ENCODE measurements at places on chromosomes 16 and 17. TPM values are rescaled to one million over a fixed set of nuclear protein-coding genes. Genes with fewer than 3 reads are reported as not detected.

DNA sequence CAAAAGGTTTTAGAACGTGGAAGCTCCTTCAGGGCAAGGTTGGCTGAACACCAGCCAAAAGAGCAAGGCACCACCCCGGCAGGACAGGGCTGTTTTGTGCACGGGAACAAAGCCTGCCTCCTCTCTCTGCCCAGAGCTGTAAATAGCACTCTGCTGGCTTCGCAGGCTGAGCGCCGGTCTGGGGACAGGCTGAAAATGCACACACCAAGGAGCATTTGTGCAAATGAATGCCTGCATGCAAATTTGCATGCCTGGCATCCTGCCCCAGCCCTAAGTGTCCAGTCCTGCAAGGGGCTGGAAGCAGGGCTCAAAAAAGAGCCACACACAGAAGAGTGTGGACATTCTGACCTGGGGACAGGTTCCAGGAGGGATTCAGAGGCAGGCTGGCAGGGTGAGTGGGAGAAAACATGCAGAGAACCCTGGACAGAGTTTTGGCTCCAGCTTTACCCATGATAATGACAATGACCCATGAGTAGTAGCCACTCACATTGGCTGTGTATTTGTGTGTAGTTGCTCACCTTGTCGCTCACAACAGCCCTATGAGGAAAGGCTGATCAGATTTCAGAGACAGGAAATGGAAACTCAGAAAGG lies 11.7 kb downstream of the ABAT start:
- no peaks in the 10 kb centered on the region for H3K4me1 ChIP-seq
- DNase-seq: no peak

GRCh38 chr17:143785-144281 lies 6.5 kb downstream of the SCGB1C2 start:
- DNase-seq: peak; percentile 96
- H3K4me3 ChIP-seq: no peak overlapping the region
- H3K27me3 ChIP-seq: no peaks in the 10 kb centered on the region

GRCh38 chr16:84844049-84844350 lies 24.2 kb downstream of the CRISPLD2 start:
- no peaks in the 10 kb centered on the region for H3K36me3 ChIP-seq
- no peaks in the 10 kb centered on the region for H3K27me3 ChIP-seq
- peaks cover 13% of the 10 kb centered on the region for H3K4me1 ChIP-seq
- H3K27ac ChIP-seq: no peak overlapping the region
- DNase-seq: no peak
- H3K4me3 ChIP-seq: peak overlapping the region; percentile 43

- no peaks in the 10 kb centered on the region for H3K27me3 ChIP-seq
- H3K36me3 ChIP-seq: no peaks in the 10 kb centered on the region
- no peak for DNase-seq
- no peak overlapping the region for H3K4me3 ChIP-seq
Measured at GRCh38 chr17:49946208-49946607, 22.8 kb upstream of the DLX4 start.

- no peaks in the 10 kb centered on the region for H3K36me3 ChIP-seq
- no peaks in the 10 kb centered on the region for H3K27me3 ChIP-seq
- no peaks in the 10 kb centered on the region for H3K4me1 ChIP-seq
- H3K4me3 ChIP-seq: no peak overlapping the region
- H3K27ac ChIP-seq: no peak overlapping the region
Measured at GRCh38 chr16:55876854-55877253, 1.7 kb upstream of the CES5A start.

HOXB4 gene
- total RNA-seq: not detected

- H3K27me3 ChIP-seq: no peaks in the 10 kb centered on the region
- no peak overlapping the region for H3K4me3 ChIP-seq
- H3K27ac ChIP-seq: no peak overlapping the region
Measured at GRCh38 chr16:10840703-10841102, 22.1 kb upstream of the TVP23A start.

GRCh38 chr17:82388922-82389283 lies 17.3 kb downstream of the UTS2R start:
- peaks cover 9% of the 10 kb centered on the region for H3K36me3 ChIP-seq
- no peaks in the 10 kb centered on the region for H3K4me1 ChIP-seq
- DNase-seq: no peak
- H3K27me3 ChIP-seq: no peaks in the 10 kb centered on the region

GRCh38 chr17:20122254-20122879 lies 113.2 kb downstream of the SPECC1 start:
- no peaks in the 10 kb centered on the region for H3K4me1 ChIP-seq
- no peak for DNase-seq
- H3K27me3 ChIP-seq: no peaks in the 10 kb centered on the region
- H3K27ac ChIP-seq: no peak overlapping the region

NUP85 gene
- 136 TPM for total RNA-seq

GRCh38 chr16:14086477-14086876 lies 15.4 kb downstream of the MRTFB start:
- no peak overlapping the region for H3K27ac ChIP-seq
- no peak overlapping the region for H3K4me3 ChIP-seq
- H3K4me1 ChIP-seq: no peaks in the 10 kb centered on the region
- peaks cover 14% of the 10 kb centered on the region for H3K36me3 ChIP-seq

ICAM2 gene
- 0.35 TPM for total RNA-seq

GRCh38 chr17:2279707-2280106 lies 23.9 kb downstream of the SMG6 start:
- no peak overlapping the region for H3K4me3 ChIP-seq
- no peak overlapping the region for H3K27ac ChIP-seq
- H3K27me3 ChIP-seq: no peaks in the 10 kb centered on the region
- H3K36me3 ChIP-seq: peaks cover 20% of the 10 kb centered on the region

SGCA gene
- 0.24 TPM for total RNA-seq

CES3 gene
- 3.7 TPM for total RNA-seq

PDE6G gene
- 5.7 TPM for total RNA-seq

GRCh38 chr16:53768593-53768992 lies 64.6 kb downstream of the FTO start:
- no peak for DNase-seq
- no peaks in the 10 kb centered on the region for H3K36me3 ChIP-seq
- H3K27me3 ChIP-seq: no peaks in the 10 kb centered on the region
- H3K27ac ChIP-seq: no peak overlapping the region
- no peaks in the 10 kb centered on the region for H3K4me1 ChIP-seq

SLC6A2 gene
- total RNA-seq: not detected

DNA sequence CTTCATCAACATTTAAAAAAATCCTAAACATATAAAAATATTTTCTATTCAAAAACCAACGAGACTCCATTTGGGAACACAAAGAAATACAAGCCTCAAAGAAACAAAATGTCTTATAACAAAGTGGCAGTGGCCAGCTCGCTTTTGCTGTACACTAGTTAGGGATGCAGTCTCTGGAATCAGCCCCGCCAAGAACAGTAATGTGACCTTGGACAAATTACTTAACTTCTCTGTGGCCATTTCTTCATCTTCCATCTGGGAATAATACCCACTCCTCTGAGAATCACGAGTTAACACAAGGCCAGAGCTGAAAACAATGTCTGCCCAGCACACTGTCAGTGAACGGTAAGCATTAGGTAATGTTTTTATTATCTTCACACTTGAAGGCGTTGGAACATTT lies 5.6 kb downstream of the STAT5B start:
- H3K4me1 ChIP-seq: peaks cover 9% of the 10 kb centered on the region
- DNase-seq: no peak
- no peak overlapping the region for H3K4me3 ChIP-seq
- H3K27me3 ChIP-seq: no peaks in the 10 kb centered on the region
- no peaks in the 10 kb centered on the region for H3K36me3 ChIP-seq

DNA sequence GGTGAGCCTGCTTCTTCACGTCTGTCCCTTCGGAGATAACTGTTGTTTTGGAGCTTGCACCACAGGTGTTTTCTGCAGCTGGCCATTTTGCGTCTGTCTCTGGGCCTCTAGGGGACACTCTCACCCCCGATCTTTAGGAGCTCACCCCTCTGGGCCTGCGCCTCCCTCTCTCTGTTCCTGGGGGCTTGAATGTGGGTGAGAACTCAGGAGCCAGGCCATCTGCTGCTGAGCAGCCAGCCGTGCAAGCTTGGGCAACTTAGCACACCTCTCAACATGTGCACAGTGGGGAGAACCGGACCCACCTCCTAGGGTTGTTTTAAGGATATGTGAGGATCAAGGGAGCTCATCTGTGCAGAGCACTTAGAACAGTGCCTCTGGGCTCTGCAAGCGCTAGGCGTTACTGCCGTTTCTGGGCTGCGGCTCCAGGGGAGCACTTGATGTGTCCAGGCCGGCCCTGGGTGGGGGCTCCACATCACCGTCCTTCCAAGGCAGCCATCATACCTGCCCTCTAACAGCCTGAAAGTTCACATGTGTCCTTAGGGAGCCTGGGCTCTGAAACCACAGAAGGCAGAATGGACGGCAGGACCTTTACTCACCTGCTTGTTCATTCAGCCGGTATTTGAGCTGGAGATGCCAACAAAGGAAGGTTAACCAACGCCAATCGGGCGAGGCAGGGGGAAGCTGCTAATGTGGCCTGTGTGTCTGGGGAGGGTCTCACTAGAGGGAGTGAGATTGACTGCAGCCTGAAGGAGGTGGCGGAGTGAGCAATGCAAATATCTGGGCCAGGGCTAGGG lies 66.3 kb downstream of the MRC2 start:
- no peaks in the 10 kb centered on the region for H3K4me1 ChIP-seq
- H3K4me3 ChIP-seq: no peak overlapping the region
- H3K27ac ChIP-seq: no peak overlapping the region
- peak; percentile 36 for DNase-seq
- no peaks in the 10 kb centered on the region for H3K27me3 ChIP-seq
- H3K36me3 ChIP-seq: no peaks in the 10 kb centered on the region

IL21R gene
- total RNA-seq: 0.07 TPM

ZNF629 gene
- total RNA-seq: 20.0 TPM

GRCh38 chr16:49542391-49542891 lies 168.8 kb downstream of the C16orf78 start:
- no peak for DNase-seq
- no peaks in the 10 kb centered on the region for H3K27me3 ChIP-seq
- no peaks in the 10 kb centered on the region for H3K36me3 ChIP-seq
- no peak overlapping the region for H3K27ac ChIP-seq
- H3K4me1 ChIP-seq: no peaks in the 10 kb centered on the region

DNA sequence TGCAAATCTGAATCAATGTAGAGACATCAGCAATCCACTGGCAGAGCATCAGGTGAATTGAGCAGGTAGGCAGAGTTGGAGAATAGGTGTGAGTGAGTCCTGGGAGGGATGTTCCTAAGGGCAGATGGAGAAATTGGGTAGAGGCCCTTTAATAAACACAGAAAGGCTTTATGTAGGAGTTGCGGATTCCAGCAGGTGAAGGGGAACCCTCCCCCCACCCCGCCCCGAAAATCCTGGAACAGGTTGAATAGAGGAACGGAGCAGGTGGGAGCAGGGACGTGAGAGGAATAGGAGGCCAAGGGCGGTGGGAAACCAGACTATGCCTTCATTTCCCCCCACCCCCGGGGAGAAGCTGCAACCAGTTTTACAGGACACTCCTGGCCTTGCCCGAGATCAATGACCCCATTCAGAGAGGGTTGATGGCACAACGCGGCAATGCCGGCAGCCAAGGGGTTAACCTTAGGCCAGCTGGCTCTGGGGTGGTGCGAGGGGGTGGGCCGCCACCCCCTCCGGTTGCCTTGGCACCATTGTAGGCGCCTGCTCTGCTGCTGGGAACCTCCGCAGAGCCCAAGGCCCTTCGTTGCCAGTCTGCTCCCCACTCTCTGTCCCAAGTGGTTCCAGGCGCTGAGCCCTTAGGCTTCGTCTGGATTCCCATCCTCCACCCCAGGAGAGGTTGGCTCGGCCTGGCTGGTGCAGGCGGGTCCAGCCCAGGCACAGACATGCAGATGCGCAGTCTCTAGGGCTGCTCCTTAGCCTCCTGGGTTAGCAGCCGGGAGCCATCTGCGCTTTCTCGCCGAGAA lies 814 bp upstream of the RUNDC3A start:
- peak; percentile 90 for DNase-seq
- H3K4me3 ChIP-seq: peak overlapping the region; percentile 78
- H3K36me3 ChIP-seq: peaks cover 7% of the 10 kb centered on the region
- no peak overlapping the region for H3K27ac ChIP-seq

MYH13 gene
- not detected for total RNA-seq

Measured in H9 (cell line).